ENCODE measurements at places on chromosomes 2 and 18. TPM values are rescaled to one million over a fixed set of nuclear protein-coding genes. Genes with fewer than 3 reads are reported as not detected.
A peak's percentile ranks its signal among the peaks of the same experiment; 100 is the strongest.

Gene GLS
- total RNA-seq = 93.6 TPM

GRCh38 chr2:203077451-203077850 is 62.8 kb downstream of the NBEAL1 start:
- peaks cover 11% of the 10 kb centered on the region for H3K36me3 ChIP-seq
- DNase-seq = no peak
- no peak overlapping the region for H3K4me3 ChIP-seq
- H3K27me3 ChIP-seq = no peaks in the 10 kb centered on the region
- H3K27ac ChIP-seq = no peak overlapping the region
- no peaks in the 10 kb centered on the region for H3K4me1 ChIP-seq

Gene VWC2L
- total RNA-seq = not detected

Gene IL1RL1
- 6.1 TPM for total RNA-seq

DNA sequence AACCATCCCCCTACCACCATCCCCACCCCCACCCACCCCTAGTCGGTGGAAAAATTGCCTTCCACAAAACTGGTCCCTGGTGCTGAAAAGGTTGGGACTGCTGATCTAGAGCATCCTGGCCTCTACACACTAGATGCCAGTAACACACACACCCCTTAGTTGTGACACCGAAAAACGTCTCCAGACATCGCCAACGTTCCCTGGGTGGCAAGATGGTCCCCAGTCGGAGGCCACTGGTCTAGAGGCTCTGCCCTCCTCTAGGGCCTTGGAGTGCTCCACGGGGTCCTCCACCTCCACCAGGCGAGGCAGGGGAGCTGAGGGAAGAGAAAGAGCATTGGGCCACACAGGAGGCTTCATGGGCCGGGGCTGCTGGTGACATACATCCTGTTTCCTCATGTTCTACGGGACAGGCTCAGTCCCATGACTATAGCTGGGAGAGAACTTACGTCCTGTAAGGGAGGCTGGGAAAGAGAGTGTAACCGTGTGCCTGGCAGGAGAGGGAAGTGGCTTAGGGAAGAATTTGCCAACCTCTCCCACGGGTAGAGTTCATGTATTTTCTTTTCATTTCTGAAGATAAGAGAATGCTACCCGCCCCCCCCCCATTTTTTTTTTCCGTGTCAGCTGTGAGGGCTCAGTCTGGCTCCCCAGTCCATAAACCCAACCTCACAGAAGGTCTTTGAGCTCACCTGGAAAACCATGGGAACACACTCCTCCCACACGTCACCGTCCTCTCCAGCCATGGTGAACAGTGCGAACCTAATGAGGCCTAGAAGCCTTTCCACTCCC is 132.7 kb upstream of the MYCN start:
- H3K36me3 ChIP-seq = no peaks in the 10 kb centered on the region
- no peak overlapping the region for H3K4me3 ChIP-seq
- H3K4me1 ChIP-seq = no peaks in the 10 kb centered on the region
- H3K27me3 ChIP-seq = no peaks in the 10 kb centered on the region
- no peak for DNase-seq

DNA sequence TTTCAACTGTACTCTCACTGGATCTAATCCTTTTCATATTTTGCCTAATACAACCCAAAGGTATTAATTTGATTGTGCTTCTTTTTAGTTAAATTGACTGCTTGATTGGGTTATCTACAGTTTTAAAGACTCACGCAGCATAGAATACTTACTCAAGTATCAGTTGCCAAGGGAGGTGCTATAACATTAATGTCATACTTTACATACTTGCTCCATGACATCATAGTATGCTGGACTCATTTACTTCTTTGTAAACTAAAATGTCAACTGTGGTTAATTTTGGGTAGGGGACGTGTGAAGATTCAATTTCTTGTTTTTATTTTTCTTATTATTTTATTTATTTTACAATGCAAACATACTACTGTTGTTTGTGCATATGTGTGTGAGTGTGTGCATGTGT is 716.2 kb upstream of the VRK2 start:
- H3K27me3 ChIP-seq = no peaks in the 10 kb centered on the region
- no peak for DNase-seq
- H3K4me3 ChIP-seq = no peak overlapping the region
- no peak overlapping the region for H3K27ac ChIP-seq
- H3K4me1 ChIP-seq = no peaks in the 10 kb centered on the region
- H3K36me3 ChIP-seq = no peaks in the 10 kb centered on the region

Gene RTP5
- 0.17 TPM for total RNA-seq

- peaks cover 16% of the 10 kb centered on the region for H3K4me1 ChIP-seq
- no peaks in the 10 kb centered on the region for H3K27me3 ChIP-seq
- H3K36me3 ChIP-seq = no peaks in the 10 kb centered on the region
- no peak overlapping the region for H3K4me3 ChIP-seq
These were observed 46.0 kb downstream of the LAMA1 start for GRCh38 chr18:7071600-7071999.

GRCh38 chr2:9001778-9002177 is 1.7 kb downstream of the MBOAT2 start:
- H3K27ac ChIP-seq = no peak overlapping the region
- DNase-seq = no peak
- H3K4me3 ChIP-seq = no peak overlapping the region
- no peaks in the 10 kb centered on the region for H3K27me3 ChIP-seq
- no peaks in the 10 kb centered on the region for H3K36me3 ChIP-seq

Gene PSMA8
- total RNA-seq = not detected

Gene EFEMP1
- total RNA-seq = 113 TPM

Gene CIB4
- total RNA-seq = not detected

DNA sequence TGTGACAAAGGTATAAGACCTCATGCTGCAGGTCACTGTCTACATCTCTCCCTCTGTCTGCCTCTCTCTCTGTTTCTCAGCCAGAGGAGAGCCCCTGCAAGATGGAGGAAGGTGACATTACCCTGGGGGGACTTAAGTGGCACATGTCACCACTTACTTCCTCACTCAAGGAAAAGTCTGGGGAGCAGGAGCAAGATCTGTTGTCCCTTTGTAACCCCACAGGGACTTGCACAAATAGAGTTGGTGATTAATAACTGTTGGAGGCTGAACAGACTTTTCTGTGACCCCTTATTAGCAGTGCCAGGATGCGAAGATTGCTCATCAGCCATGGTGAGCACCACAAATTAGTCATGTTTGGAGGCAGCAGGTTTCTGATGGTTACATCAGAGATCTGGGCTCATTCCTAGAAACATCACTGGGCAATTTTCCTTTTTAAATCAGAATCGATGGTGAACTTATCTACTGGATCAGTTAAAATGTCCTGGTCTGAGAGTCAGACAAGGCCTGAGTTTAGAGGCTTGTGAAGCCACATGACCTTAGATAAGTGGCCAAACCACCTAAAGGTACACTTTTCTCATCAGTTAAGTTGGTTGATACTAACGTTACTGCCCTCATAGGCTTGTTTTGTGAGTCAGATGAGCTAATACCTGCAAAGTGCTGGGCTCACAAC is 81.2 kb upstream of the LTBP1 start:
- H3K4me1 ChIP-seq = peaks cover 18% of the 10 kb centered on the region
- no peak overlapping the region for H3K27ac ChIP-seq
- no peaks in the 10 kb centered on the region for H3K36me3 ChIP-seq
- no peak overlapping the region for H3K4me3 ChIP-seq

Gene TMEM131
- total RNA-seq = 23.9 TPM

DNA sequence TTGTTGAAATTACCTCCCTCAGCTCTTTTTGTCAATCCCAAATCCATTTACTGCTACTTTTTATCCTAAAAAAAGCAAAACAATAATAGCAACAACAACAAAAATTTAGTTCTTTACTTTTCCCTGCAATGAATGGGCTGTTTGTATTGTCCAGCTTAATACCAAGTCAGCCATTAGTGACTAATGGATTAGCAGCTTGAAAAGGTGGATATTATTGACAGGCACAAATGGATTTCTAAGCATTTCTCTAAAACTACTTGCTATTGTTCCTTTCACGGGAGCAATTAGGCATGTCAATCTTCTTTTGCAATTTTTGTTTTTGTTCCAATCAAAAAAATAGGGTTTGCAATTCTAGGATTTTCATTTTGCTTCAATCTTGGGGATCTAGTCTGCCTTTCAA is 32.1 kb upstream of the SPAG16 start:
- no peaks in the 10 kb centered on the region for H3K4me1 ChIP-seq
- no peaks in the 10 kb centered on the region for H3K27me3 ChIP-seq
- DNase-seq = no peak
- H3K36me3 ChIP-seq = no peaks in the 10 kb centered on the region
- no peak overlapping the region for H3K27ac ChIP-seq

GRCh38 chr2:85236084-85236483 is 91.7 kb downstream of the TGOLN2 start:
- no peaks in the 10 kb centered on the region for H3K27me3 ChIP-seq
- peaks cover 26% of the 10 kb centered on the region for H3K4me1 ChIP-seq
- no peaks in the 10 kb centered on the region for H3K36me3 ChIP-seq

- no peaks in the 10 kb centered on the region for H3K27me3 ChIP-seq
- no peak overlapping the region for H3K27ac ChIP-seq
- peaks cover 14% of the 10 kb centered on the region for H3K4me1 ChIP-seq
- H3K4me3 ChIP-seq = no peak overlapping the region
These were observed 56.8 kb downstream of the BIN1 start for GRCh38 chr2:127049927-127050802.

DNA sequence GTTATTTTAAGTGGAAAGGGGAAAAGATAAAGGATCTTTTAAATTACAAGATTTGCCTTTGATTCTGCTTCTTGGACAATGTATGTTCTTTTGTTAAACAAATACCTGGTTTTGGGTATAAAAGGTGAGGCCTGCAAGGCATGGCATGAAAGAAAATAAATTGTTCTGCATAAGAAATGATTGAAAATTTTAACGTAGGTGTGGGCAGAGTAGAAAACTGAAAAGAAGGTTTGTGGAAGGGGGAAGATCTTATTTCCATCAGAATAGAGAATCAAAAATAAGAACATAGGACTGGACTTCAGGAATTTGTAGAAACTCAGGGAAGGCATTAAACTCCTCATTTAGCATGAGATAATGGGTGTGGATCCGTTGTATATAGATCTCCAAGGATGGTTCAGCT is 153.1 kb downstream of the SETBP1 start:
- no peak overlapping the region for H3K27ac ChIP-seq
- H3K4me3 ChIP-seq = no peak overlapping the region
- H3K36me3 ChIP-seq = no peaks in the 10 kb centered on the region
- no peaks in the 10 kb centered on the region for H3K27me3 ChIP-seq
- peaks cover 86% of the 10 kb centered on the region for H3K4me1 ChIP-seq

DNA sequence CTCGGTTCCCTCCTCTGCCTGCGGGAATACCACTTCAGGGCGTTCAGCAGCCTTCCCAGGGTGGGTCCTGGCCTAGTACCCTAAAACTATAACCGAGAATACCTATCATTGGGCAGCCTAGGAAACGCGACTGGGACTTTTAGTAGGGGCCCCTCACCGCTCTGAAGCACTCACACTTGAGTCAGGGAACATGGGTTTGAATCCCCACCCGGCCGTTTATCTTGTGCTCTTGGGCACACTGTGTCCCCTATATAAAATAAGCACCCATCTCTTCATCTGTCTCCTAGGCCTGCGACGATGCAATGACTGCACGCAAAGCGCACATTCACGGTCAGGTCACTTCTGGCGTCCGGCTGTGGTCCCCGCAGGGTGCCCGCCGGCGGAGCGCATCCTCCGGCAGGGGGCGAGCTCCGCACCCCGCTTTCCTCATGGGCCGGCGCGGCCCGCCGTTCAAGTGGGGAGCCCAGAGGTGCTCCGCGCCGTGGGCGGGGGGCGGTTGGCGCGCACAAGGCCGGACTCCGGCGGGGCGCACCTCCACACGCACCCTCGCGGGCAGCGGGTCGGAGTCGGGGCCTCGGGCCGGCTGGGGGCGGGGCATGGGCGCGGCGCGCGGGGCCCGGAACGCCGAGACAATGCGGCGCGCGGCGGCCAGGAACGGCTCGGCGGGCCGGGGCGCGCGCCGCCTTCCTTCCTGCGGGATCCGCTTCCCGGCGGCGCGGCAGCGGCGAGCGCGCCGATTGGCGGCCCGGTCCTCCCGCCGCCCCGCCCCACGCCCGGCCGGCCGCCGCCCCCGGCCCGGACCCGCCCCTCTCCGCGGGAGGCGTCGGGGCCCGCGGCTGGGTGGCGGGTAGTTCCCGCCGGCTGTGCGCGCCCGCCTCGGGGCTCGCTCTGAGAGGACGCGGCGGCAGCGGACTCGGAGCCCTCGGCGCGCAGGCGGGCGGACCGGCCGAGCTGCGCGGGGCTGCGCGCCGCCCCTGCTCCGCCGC is at the start of gene ASAP2:
Gene ASAP2 (plus strand): TSS at position 850 of the 986 bp plus-strand sequence. CDS start 293 bp downstream, outside the sequence.
- no peak for DNase-seq
- peak within 1 kb of the TSS; percentile 87 for H3K4me3 ChIP-seq
- peaks cover 11% of the 10 kb centered on the region for H3K4me1 ChIP-seq
- H3K27ac ChIP-seq = peak within 1 kb of the TSS; percentile 84
- no peaks in the 10 kb centered on the region for H3K36me3 ChIP-seq

GRCh38 chr18:2967820-2968219 is 45.1 kb downstream of the LPIN2 start:
- DNase-seq = no peak
- no peak overlapping the region for H3K4me3 ChIP-seq
- H3K27ac ChIP-seq = peak overlapping the region; percentile 16
- no peaks in the 10 kb centered on the region for H3K27me3 ChIP-seq

Gene PLCL1
- total RNA-seq = 86.2 TPM

Gene PRKAG3
- total RNA-seq = not detected

Gene ZSWIM2
- total RNA-seq = not detected

- no peaks in the 10 kb centered on the region for H3K4me1 ChIP-seq
- H3K36me3 ChIP-seq = no peaks in the 10 kb centered on the region
- no peak for DNase-seq
- no peak overlapping the region for H3K27ac ChIP-seq
- no peaks in the 10 kb centered on the region for H3K27me3 ChIP-seq
These were observed 267.6 kb downstream of the METTL4 start for GRCh38 chr18:2303517-2304238.

Gene CFC1
- not detected for total RNA-seq

Gene ANTXR1
- total RNA-seq = 86.3 TPM

GRCh38 chr18:45589356-45590035 is 25.8 kb upstream of the SLC14A2 start:
- no peak for DNase-seq
- peaks cover 19% of the 10 kb centered on the region for H3K4me1 ChIP-seq
- H3K36me3 ChIP-seq = no peaks in the 10 kb centered on the region
- peak overlapping the region; percentile 37 for H3K27ac ChIP-seq
- H3K27me3 ChIP-seq = no peaks in the 10 kb centered on the region

Gene SMYD1
- 26.1 TPM for total RNA-seq

DNA sequence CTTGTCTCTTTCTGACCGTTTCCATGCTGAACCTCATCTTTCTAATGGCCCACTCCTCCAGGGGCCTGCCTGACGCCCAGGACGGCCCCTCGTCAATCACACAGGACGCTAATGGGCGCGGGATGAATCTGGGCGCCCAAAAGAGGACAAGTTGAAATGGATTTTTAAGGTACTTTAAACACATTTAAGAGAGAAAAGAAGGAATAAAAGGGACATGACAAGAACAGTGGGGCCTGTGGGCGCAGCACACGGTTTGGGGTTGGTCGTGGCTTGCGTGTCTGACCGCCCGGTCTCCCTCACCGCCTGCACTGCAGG is 607 bp upstream of the UBE2F start:
- DNase-seq = no peak
- no peaks in the 10 kb centered on the region for H3K36me3 ChIP-seq
- H3K27me3 ChIP-seq = no peaks in the 10 kb centered on the region
- peak overlapping the region; percentile 65 for H3K4me3 ChIP-seq
- H3K27ac ChIP-seq = peak overlapping the region; percentile 83
- peaks cover 42% of the 10 kb centered on the region for H3K4me1 ChIP-seq

Data from esophagus muscularis mucosa (tissue), 4 donors.